Stimulated activated CD4-positive, alpha-beta T cell treated with anti-CD3 and anti-CD28 coated beads, Interleukin-1b, Interleukin-23, amount 100 ng/mL, for 1 hour (primary cell): ENCODE measurements at places on chromosomes 12 and 14.

- no peak for DNase-seq
These were observed 335.2 kb downstream of the SOX5 start for GRCh38 chr12:23614280-23614679.

DNA sequence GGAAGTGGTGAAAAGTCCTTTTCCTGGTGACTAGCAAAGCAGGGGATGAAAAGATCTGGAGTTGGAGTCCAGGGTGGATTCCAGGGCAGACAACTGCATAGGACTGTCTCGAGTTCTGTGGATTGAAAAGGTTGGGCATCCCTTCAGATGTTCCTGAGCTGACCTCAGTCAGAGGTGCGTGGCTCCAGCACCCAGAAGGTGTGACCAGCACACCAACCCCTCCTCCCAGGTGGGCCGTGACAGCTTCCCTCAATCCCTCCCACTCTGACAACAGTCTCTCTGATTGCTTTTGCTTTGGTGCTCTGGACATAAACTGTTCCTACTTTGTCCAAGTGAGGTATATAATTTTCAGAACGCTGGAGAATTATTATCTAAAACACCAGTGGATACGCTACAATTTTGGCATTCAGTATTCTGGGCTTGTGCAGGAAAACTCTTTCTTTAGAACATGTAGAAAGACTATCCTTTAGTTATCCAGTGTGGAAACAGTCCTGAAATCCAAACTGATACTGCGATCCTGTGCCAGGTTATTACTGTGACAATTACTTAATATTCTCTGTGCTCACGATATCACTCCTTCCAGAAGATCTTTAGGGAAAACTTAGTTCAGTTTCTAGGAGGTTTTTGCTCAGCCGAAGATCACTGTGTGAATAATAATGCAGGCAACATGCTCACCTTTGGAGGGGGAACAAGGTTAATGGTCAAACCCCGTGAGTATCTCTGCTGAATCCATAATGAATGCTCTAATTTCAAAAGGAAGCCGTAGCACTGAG, 87.9 kb downstream of the DAD1 start:
- DNase-seq: no peak

DNA sequence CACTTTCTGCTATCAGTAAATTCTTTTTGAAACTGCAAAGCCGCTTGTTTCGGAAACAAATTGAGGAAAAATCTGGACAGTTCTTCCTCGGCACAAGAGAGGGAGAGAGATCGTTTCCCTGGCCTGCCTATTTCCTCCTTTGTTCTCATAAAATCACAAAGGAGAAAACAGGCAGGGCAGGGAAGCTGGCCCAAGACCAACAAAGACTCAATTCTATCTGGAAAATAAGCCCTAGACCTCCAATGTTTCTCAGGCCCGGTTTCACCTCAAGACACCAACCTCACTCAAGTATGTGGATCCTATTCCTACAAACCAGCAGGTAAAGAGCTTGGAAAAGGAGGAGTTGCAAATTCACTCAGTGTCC, 19.5 kb downstream of the DICER1 start:
- no peak for DNase-seq

GRCh38 chr12:25855716-25856115, 102.8 kb upstream of the RASSF8 start:
- no peak for DNase-seq

DNA sequence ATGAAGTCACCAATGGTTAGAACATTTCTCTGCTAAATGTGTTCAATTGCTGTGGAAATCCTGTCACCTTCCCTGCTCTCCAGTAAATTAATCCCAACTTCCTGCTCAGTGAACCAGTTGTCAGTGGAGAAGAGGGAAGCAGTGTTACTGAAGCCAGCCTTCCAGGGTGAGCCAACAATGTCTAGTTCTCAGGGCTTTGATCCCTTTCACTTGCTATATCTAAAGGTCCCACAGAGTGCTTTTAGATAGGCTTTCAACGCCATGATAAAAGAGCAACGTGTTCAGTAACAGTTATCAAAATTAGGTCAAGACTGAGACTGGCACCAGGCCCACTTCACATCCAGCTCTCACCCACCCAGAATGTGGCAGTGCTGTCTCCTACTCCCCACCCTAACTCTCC, 139.7 kb downstream of the KCNH5 start:
- no peak for DNase-seq

GRCh38 chr14:36955967-36956366, 216.4 kb downstream of the SLC25A21 start:
- no peak for DNase-seq

DNA sequence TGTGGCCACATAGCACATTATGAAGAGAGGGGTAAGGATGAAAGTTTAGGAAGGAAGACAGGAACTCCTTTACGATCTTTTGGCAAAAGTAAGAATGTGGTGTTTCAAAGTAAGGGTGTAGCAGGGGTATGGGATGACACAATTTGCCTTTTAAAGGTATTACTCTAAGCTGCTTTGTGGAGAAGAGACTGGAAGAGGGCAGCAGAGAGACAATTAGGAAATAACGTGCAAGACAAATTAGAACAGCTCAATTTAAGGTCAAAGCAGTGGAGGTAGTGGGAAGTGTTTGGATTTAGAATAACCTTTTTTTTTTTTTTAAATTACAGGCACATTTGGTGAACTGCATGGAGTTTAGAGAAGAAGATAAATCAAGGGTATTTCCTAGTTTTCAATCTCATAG, 342.6 kb downstream of the NOVA1 start:
- DNase-seq: no peak

GRCh38 chr12:21583587-21583986, 21.1 kb downstream of the GYS2 start:
- DNase-seq: no peak

DNA sequence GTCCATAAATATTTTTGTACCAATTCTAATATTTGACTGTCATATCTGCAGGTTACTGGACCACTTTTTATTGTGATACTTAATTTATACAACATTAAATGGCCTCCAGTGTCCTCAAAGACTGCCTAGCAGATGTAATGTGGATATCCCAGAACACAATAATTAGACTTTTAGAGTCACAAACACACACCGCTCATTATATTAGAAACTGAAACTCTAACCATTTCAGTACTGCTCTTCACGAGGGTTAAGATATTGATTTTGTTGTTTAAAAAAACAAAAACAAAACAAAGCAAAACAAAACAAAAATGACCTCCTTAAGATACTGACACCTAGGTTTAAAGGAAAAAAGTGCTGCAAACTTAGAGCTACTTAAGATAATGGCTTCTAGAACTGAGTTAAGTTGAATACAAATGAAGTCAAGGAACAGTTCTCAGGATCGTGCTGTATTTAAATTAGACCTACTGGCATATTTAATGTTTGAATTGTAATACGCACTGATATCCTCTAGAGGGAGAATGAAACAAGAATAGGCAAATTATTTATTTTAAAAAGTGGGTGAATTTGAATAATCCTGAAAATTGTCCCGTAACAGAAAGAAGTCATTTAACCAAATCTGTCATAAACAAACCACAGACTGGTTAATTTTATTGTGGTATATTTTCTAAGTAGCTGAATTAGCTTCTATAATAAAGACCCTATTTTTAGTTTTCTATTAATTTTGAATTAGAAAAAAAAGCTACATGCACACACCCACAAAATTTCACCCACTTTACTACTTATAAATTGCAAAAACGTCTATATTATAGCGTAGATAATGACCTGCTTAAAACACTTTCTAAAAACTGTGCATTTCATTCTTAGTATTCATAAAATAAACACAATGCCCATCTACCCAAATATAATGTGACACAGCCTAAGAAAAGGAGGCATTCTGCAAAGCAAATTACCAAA, 395.2 kb upstream of the DCN start:
- DNase-seq: no peak

GRCh38 chr14:36056845-36057244, 119.7 kb downstream of the PTCSC3 start:
- no peak for DNase-seq

- DNase-seq: no peak
These were observed 15.2 kb downstream of the NACA start for GRCh38 chr12:56709759-56710376.

DNA sequence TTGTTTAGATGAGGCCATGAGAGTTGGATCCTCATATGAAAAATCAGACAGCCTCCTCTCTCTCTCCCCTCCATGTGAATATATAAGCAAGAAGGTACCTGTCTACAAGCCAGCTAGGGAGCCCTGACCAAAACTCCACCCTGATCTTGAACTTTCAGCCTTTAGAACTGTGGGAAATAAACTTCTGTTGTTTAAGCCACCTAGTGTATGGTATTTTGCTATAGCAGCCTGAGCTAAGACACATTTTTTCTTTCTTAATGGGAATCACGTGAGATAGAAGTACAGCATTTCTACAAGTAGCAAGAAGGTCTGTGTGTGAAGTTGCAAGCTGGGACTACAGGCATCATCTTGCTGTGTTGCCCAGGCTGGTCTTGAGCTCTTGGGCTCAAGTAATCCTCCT, 16.3 kb upstream of the ABHD12B start:
- no peak for DNase-seq

GRCh38 chr12:110379631-110380030, 23.9 kb downstream of the ANAPC7 start:
- no peak for DNase-seq

DNA sequence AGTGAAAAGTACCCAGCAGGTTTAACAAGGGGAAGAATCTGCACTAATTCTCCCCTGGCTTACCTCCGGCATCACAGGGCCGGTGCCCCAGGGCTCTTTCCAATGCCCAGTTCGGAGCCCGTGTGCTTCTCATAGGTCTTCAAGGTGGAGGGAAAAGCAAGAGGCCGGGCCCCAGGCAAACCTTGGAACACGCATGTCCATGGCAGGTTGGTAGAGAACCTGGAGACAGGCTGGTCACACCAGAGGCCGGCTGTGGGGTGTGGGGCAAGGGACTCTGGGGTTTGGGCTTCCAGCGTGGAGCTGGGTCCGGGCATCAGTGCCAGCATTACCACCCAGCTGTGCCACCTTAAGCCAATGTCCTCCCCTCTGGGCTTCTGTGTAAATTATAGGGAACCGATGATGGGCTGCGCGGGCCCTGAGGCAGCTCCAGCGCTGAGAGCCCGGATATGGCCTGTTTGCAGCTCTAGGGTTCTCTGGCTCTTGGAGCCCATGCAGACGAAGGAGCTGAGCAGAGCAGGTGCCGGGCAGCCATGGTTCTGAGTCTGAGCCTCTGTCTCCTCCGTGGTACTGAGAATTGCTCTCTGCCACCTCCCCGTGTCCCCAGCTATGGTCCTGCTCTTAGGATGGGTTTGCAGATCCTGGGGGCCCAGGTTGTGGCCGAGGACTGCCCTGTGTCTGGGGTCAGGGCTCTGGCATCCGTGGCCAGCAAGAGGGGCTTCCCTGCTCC, 197.0 kb upstream of the C14orf180 start:
- no peak for DNase-seq

- no peak for DNase-seq
These were observed 61.2 kb downstream of the NOC4L start for GRCh38 chr12:132205271-132206045.

DNA sequence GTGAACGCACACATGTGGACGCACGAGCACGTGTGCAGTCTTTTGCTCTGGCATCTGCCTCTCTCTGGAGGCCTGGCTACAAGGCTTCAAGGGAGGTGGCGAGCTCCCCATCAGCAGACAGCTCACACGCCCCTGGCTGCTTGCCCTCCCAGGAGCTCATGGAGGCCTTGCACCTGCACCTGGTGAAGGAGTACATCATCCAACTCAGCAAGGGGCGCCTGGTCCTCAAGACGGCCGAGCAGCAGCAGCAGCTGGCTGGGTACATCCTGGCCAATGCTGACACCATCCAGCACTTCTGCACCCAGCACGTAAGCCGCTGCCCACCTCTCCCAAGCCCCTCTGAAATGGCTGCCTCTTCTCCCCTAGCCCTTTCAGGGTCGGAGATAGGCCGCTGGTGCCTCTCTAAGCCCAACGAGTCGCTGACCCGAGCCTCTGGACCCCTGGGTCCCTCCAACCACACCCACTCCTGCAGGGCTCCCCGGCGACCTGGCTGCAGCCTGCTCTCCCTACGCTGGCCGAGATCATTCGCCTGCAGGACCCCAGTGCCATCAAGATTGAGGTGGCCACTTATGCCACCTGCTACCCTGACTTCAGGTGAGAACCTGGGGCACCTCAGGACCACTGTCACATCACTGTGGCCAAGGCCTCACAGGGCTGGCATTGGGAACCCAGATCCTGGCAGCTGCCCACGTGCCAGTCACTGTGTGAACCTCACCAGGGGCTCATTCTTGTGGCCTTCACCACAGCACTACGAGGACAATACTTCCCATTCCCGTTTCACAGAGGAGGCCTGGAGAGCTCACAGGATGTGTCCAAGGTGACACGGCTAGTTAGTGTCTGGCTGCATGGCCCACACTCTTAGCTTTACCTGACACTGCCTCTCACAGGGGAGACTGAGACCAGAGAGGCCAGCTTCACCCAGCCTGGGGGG, 10.2 kb downstream of the TNFAIP2 start:
- DNase-seq: no peak

- DNase-seq: no peak
These were observed 22.4 kb downstream of the SLC7A8 start for GRCh38 chr14:23160924-23161522.

DNA sequence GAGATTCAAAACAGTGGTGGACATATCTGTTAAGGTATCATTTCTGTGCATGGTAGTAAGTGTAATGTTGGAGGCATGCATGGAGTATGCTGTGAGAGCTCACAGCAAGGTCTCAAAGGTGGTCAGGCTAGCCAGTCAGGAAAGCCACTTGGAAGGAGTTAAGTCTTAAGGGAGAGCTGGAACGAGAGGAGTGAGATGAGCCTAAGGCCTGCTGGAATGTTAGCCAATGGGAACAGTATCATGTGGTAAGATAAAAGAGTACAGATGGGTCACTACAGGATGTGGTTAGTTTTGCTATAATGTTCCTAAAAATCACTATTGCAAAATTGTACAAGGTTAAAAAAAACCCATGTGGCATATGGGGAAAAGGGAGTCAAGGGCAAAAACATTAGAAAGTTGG, 311.7 kb upstream of the E2F7 start:
- no peak for DNase-seq

- no peak for DNase-seq
These were observed 545 bp downstream of the SMARCC2 start for GRCh38 chr12:56188778-56189098.

- no peak for DNase-seq
These were observed 493.4 kb upstream of the TMEM132C start for GRCh38 chr12:127773520-127773919.

DNA sequence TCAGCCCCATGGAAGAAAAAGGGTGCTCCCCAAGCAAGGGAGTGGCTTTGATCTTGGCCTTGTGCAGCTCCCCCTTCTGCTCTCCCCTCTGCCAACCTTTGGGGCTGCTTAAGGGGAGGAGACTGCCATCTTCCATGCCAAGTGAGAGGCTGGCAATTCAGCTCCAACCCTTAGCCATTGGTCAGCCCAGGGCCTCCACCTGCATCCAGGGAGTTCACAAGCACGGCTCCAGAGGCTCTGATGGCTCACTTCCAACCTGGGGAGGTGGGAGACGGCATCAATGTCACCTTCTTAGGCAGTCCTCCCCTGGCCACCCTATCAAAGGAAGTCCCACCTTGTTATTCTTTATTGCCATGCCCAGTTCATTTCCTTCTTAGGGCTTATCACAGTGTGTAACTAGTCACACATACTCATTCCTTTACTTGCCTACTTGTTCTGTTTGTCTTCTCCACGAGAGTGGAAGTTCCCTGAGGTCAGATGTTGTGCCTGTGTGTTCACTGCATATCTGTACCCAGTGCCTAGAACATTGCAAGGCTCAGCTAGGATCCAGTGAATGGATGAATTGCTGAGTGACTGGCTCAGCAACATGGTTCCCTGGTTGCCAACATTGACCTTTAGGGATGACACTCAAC, 5.0 kb downstream of the HDAC7 start:
- no peak for DNase-seq

GRCh38 chr14:52020866-52021717, 31.7 kb downstream of the RTRAF start:
- DNase-seq: no peak

- no peak for DNase-seq
These were observed 98.8 kb downstream of the EXOC5 start for GRCh38 chr14:57169901-57170300.

- no peak for DNase-seq
These were observed 6.4 kb downstream of the MBD6 start for GRCh38 chr12:57528831-57529555.
